ENCODE measurements at places on chromosomes 6 and 20. TPM values are rescaled to one million over a fixed set of nuclear protein-coding genes. Genes with fewer than 3 reads are reported as not detected.

SYS1 gene
- 17.9 TPM for total RNA-seq

TMEM74B gene
- total RNA-seq = not detected

HIVEP2 gene
- total RNA-seq = 14.0 TPM

PDE7B gene
- total RNA-seq = 0.53 TPM

NEDD9 gene
- total RNA-seq = 2.0 TPM

ZNF391 gene
- 0.53 TPM for total RNA-seq

DNA sequence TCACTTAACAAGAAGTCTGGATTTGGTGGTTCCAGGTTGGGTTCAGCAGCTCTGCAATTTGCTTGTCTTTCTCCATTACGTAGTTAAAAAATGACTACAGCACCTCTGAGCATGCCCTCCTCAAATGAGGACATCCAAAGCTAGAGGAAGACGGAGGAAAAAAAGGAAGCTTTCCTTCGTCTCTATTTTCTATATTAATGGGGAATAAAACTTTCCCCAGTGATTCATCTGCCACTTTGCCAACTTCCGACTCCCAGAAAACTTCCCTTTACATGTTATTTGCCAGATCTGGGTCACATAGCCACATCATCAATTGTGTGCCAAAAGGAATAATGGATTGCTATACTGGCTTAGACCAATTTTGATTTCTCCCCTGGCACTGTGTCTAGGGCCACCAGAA is 69.5 kb downstream of the ZFAND3 start:
- DNase-seq = peak; percentile 41

DNA sequence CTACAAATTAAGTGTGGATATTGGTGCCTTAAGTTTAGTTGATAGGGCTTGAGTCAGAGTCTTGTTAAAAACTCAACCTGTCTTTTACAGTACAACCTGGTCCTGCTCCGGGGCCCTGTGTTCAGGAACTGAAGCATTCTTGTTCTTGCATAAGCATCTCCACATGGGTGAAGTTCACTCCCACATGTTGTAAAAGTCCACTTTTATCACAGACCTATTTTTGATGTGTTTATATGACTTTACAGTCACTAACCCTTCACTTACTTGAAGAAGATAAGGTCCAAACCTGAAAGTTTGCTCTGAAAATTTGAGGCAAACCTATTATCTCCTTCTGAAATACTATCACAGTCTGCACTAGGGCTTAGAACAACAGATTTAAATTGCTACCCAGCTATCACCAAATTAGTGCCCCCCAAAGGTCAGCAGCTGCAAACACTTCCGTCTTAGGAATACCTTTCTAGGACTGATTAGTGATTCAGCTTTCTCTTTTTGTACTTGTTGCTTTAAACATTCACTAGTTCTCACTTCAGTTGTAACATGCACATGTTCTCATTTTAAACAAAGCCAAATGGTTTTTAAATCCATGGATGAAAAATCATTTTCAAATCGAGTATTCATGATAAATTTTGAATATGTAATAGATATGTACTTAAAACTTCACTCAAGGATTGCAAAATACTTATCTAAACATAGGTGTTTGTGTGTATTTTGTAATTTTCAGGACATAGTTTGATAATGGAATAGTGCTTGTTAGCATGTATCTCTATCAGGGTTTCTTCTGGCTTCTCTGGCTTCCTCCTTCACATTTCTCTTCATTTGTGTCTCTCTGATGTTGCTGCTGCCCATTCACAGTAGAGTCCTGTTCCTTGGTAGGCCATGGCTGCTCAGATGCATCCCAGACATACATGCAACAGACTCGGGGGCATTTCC is 469.8 kb upstream of the SOX4 start:
- no peak for DNase-seq

DNA sequence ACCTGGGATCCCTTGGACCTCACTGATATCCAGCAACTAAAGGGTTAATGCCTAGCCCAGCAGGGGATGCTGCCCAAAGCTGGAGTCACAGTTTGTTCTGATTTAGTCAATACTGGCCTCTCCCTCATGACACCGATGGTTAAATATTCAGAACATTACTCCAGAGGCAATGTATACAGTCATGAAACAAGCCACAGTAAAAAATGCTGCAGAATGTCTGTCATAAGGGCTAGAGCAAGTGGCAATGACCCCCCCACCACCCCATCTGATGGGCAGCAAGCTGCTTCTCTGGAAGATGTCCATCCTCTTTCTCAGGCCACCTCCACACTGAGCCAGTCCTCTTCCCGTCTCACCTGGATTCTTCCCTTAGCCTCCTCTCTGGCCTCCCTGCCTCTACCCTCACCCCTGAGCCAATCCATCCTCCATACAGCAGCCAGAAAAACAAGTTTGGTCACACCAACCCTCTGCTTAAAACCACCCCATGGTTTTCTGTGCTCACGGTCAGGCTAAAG is 99.0 kb upstream of the KCNG1 start:
- peak; percentile 64 for DNase-seq

DNA sequence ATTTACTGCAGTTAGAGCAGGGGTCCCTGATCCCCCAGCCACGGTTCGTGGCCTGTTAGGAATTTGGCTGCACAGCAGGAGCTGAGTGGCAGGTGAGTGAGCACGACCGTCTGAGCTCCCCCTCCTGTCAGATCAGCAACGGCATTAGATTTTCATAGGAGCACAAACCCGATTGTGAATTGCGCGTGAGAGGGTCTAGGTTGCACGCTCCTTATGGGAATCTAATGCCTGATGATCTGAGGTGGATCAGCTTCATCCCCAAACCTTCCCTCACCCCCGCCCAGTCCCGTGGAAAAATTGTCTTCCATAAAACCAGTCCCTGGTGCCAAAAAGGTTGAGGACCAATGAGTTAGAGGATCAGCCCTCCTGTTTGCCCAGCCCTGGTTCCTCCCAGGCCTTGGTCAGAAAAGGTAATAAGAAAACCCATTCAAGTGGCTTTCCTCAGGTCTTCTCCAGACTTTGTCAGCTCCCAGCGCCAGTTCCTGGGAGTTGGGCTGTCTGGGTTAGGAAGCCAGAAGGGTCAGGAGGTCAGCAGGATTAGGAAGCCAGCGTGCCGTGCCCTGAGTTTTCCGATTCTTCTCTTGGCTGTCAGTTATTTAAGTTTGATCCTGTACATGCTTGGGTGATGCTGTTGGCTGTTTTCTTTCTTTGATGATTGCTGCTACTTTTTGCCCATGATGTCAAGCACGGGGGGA is 139.9 kb upstream of the PMEPA1 start:
- no peak for DNase-seq

DNA sequence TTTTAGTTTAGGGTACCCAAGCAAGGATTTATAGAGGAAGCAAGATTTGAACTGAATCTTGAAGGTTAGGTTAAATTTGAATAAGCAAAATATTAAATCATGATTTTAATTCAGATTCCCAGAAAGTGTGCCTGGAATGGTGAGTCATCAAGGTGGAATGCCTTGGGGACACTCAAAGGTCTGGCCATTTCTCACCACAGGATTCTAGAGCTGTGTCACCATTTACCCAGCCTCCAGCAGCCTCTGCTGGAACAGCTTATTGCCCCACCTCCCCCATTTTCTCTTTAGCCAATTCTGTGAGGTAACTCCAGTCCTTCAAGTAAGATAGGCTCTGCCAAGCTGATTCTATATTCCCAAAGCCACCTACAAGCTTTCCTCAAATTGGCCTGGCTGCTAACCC is 181.4 kb downstream of the SIM1 start:
- peak; percentile 45 for DNase-seq

GRCh38 chr6:121615493-121615892 is 180.0 kb downstream of the GJA1 start:
- peak; percentile 27 for DNase-seq

GRCh38 chr6:33911488-33911887 is 107.7 kb upstream of the MLN start:
- DNase-seq = no peak

DNA sequence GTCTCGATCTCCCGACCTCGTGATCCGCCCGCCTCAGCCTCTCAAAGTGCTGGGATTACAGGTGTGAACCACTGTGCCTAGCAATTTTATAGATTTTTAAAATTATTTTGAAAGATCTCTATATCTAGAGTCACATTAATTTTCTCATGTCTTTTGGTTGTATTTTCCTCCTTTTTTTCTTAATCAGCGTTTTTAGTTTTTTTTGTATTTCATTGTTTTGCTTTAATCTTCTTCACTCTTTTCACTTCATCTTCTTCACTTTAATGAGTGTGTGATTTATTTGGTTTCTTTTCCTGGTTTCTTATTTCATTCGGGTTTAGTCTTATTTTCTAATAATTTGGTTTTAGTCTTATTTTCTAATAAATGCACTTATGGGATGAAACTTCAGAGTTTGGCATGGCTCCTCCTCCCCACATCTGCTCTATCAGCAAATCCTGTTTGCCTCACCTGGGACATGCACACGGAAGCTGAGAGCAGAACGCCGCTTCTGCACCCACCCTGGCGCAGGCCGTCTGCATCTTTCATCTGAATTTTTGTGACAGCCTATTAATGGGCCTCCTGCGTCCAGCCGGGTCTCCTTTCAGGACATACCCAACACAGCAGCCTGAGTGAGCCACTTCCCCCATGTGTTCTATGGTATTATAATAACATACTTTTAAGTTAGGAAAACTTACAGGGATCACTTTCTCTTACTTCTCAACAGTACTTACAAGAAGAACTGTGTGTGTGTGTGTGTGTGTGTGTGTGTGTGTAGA is 35.5 kb downstream of the DTD1 start:
- DNase-seq = no peak

DNA sequence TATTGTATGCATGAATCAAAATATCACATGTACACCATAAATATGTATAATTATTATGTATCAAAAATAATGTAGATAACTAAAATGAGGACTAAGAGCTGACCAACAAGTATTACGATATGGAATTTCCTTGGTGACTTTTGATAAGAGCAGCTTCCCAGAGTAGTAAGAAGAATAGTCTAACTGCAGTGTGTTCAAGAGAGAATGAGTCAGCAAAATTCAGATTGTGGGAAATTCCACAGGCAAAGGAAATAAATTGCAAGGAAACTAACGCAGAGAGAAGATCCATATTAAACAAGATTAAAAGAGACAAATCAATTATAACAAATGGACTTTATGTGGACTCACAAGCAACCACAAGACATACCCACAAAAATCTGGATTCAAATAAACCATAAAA is 26.4 kb downstream of the FRK start:
- peak; percentile 68 for DNase-seq

DNA sequence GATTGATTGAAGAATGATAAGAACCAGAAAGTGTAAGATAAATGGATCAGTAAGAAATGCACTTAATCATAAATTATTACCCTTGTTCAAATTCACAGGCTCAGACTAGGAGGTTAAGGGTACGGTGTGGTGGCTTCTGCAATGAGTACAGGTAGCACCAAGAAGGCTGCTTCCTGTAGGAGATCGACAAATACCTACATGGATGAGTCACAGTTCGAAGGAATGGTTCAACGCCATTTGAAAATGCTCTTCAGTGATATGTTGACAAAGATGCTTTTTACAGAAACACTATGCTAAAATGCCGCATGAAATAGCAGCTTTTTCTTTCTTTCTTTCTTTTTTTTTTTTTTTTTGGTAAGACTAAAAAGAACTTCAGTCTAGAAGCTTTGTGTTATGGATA is 116.2 kb downstream of the DTNBP1 start:
- peak; percentile 30 for DNase-seq

GRCh38 chr6:40376113-40376650 is 211.0 kb downstream of the LRFN2 start:
- DNase-seq = peak; percentile 47

- DNase-seq = no peak
These were observed 233.4 kb upstream of the ID4 start for GRCh38 chr6:19603721-19604120.

- no peak for DNase-seq
These were observed 34.3 kb downstream of the CTNNBL1 start for GRCh38 chr20:37727957-37728634.

DNA sequence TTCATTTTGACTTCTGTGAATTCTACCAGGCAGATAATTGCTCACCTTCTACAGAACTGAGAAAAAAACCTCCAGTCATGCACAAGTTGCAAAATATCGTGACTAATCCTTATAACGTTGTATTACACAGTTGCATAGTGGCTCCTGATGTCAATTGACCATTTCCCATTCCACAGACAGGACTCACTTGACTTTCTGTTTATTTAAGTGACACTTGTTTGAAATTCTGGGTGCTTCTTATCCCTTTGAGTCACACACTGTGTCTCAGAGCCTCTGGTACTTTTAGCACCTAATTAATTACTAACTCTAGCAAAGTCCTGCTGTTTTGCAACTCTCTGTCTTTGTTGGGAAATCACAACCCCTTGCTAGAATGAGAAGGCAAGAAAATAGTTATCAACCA is 16.2 kb upstream of the RSPO3 start:
- DNase-seq = peak; percentile 96

- DNase-seq = peak; percentile 95
These were observed 85.5 kb upstream of the NT5E start for GRCh38 chr6:85364344-85364743.

DNA sequence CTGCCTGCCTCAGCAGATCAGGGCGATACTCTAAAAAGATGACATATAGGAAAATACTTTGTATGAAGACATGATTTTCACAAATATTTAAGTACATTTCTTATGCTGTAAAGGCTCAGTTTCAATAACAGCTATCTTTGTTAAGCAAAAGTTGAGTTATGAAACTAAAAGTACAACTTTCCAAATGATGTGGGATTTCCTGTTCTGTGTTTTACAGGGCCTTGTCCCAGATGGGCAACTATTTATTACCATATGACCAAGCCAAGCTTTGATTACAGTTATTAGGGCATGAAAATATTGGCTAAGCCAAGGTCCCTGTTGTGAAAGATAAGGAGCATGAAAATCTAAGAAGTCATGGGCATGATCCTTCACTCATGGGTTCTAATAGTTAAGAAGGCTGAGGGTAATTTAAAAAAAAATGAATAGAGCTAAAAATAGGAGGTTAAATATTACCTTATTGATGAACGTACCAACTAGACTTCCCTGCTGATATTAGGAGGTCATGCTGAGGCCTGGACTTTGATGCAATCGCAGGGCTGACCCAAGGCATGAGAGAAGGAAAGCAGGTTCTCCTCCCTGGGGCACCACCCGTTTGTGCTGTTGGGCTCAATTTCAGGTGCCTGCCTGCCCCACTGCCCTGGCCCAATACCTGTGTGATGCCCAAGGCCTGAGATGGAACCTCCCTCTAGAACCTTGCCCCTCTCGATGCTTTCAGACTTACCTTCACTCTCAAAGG is 294.4 kb upstream of the PRDM1 start:
- no peak for DNase-seq

GRCh38 chr6:136611133-136611532 is 60.9 kb upstream of the MAP7 start:
- no peak for DNase-seq

- no peak for DNase-seq
These were observed 104.0 kb downstream of the TENT5A start for GRCh38 chr6:81648502-81648901.

GRCh38 chr20:47191074-47191673 is 165.3 kb downstream of the ZMYND8 start:
- DNase-seq = peak; percentile 93

Measured in bronchial epithelial cell (primary cell).